Thoracic aorta (tissue), 2 donors: ENCODE measurements at places on chromosomes 2 and 18. TPM values are rescaled to one million over a fixed set of nuclear protein-coding genes. Genes with fewer than 3 reads are reported as not detected.

DNA sequence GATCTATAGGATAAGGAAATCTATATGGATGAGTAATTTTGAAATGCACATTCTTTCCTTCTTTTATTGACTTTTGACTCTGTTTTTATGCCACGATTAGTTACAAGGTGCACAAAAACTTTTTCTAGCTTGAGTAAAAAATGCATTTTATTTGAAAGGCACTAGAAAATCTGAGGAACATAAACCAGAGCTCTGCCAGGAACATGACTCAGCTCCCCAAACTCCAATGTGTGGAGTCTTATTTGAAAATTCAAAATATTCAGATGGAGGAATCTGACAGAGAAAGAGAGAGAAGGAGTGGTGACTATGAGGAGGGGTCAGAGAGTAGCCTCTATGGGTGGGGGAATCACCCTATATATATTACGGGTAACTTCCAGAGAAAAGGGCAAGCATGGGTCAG, 231.0 kb downstream of the DCC start:
- DNase-seq: no peak

- DNase-seq: no peak
Observed at GRCh38 chr2:160533482-160533881, 39.9 kb upstream of the RBMS1 start.

- no peak for DNase-seq
Observed at GRCh38 chr2:151862700-151863099, 34.5 kb upstream of the ARL5A start.

- no peak for DNase-seq
Observed at GRCh38 chr18:76144844-76145243, 350.2 kb downstream of the ZNF516 start.

The FSHR gene
- total RNA-seq: not detected

The TAF4B gene
- total RNA-seq: 15.6 TPM

The GCG gene
- total RNA-seq: not detected

The TBR1 gene
- not detected for total RNA-seq

The COLEC12 gene
- total RNA-seq: 21.3 TPM

The CAPN14 gene
- not detected for total RNA-seq

The CRYGD gene
- total RNA-seq: not detected

The VSNL1 gene
- total RNA-seq: not detected

The OR6B2 gene
- total RNA-seq: not detected
